ENCODE measurements at places on chromosomes 13 and 19.

GRCh38 chr13:93284064-93284463 lies 57.5 kb downstream of the GPC6 start:
- no peak for DNase-seq

GRCh38 chr13:50722440-50723125 lies 120.9 kb downstream of the DLEU7 start:
- no peak for DNase-seq

- no peak for DNase-seq
These were observed 3.4 kb downstream of the TCF3 start for GRCh38 chr19:1648920-1649541.

GRCh38 chr13:113448545-113448884 lies 4.8 kb downstream of the ADPRHL1 start:
- no peak for DNase-seq

GRCh38 chr13:40470660-40471059 lies 195.8 kb downstream of the FOXO1 start:
- DNase-seq, result no peak

GRCh38 chr13:109205315-109205714 lies 575.9 kb downstream of the MYO16 start:
- DNase-seq, result no peak

Measured in stimulated activated CD4-positive, alpha-beta T cell treated with anti-CD3 and anti-CD28 coated beads, Interleukin-2, amount 100 ng/mL, for 4 hours (primary cell).